ENCODE measurements at places on chromosomes 16 and 17.

GRCh38 chr17:57002904-57003303 is 25.0 kb downstream of the SCPEP1 start:
- DNase-seq = no peak

- no peak for DNase-seq
These were observed 23.6 kb downstream of the C16orf90 start for GRCh38 chr16:3471518-3472176.

DNA sequence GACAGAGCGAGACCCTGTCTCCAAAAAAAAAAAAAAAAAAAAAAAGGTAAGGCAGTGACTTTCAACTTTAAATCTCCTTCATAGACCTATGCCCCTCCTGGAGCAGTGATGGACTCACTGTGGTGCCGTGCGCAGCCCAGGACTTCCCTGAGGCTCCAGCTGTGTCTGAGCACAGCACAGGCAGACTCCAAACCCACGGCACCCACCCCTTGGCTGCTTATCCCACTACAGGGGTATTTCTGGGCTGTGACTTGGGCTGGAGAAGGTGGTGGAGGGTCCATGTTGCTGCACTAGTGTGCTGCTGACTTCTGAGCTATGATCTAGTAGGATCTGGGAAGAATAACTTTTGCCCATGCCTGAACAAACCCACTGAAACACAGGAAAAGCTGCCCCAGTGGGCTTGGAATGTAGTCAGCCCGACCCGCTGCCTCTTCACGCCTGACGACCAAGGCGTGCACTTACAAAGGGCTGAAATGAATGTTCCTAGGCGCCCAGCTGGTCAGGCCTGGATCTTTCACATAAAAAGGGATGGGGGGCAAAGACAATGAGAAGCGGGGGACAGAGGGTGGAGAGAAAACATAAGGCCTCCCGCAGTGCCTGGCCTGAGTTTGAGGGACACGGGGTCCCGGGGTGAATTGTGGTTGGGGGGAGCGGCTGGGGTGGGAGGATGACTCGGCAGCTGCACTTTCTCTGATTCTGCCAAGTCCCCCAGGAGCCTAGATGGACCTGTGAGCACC is 83.0 kb downstream of the IRF8 start:
- DNase-seq = no peak

DNA sequence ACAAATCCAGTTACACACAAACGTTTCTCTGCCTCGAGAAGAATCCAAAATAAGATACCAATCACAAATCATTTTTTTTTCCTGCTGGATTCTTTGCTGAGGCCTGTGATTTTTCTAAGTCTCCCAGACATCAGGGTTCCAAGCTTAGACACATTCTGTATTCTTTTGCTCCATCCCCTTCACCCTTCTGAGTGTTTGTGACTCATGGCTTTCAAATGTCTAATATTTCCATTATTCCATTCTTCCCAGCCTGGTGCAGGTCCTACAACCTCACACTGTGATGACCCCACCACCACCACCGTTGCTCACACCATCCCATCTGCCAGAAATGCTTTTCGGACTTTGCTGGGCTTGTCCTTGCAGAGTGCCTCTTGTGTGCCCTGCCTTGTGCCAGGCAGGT is 480.1 kb downstream of the SOX9 start:
- DNase-seq = no peak

- DNase-seq = no peak
These were observed 25.3 kb upstream of the PRM1 start for GRCh38 chr16:11306381-11306780.

DNA sequence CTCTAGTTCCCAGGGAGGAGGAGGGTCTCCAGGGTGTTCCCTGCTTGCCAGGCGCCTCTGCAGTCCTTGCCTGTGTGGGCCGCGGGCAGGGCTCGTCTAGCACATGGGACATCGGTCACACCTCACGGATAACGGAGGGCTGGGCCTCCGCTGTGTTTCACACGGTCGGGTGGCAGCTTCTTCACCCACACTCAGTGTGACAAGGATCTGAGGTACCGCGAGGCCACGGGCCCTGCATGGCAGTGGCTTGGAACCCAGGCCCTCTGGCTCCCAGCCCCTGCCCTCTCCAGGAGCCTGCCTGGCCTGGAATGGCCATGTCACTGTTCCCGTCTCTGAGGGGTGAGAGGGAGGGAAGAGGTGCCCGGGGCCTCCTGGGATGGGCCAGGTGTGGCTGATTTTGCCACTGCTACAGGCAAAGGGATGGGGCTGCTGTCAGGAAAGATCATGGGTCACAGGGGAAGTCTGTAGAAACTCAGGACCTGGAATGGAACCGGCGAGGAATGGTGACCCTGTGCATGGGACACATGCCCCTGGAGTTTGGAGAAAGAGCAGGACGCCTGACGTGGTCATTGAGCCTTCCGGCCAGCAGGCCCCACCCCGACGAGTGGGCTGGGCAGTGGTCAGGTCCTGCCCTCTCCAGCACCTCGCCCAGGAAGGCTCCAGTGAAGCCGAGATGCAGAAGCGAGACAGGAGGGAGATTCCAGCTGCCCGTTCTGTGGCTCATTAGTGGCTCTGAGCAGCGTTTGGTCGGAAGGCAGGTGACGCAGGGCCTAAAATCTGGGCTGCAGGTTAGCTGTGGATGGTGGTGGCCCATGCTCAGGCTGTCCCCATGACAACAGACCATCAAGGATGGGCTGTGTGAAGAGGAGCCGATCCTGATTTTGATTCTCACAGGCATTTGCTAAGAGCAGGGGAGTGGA is 76.5 kb upstream of the GSE1 start:
- DNase-seq = no peak

DNA sequence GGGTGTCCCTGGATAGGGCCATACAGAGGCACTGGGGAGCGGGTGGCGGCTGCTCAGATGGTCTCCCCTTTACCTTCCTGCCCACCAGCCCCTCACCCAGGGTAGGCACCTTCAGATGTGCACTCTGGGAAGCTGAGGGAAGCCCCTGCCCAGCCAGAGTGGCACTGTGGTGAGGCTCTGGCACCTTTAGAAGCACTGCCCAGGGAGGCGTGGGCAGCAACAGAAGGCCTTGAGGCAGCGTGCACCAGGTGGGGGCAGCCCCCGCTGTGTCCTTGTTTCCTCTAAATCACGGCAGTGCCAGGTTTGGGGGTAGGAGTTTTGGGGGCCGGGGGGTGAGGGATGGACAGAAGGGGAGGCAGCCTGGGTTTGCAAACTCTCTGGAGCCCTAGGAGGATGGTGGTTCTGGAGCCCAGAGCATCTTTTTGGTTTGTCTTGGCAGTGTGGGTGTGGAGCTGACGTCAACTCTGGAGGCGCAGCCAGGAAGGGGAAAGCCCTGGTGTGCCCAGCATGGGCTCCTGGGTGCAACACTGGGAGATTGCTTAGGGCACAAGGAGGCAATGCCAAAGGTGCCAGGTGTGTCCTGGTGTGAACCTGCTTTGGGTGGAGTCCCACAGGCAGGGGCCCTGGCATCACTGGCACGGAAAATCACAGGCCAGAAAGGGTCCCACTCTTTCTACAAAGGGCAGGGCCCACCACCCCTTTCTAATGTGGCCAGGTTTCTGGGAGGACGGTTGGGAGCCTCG is 23.1 kb upstream of the CDC42EP4 start:
- DNase-seq = no peak

DNA sequence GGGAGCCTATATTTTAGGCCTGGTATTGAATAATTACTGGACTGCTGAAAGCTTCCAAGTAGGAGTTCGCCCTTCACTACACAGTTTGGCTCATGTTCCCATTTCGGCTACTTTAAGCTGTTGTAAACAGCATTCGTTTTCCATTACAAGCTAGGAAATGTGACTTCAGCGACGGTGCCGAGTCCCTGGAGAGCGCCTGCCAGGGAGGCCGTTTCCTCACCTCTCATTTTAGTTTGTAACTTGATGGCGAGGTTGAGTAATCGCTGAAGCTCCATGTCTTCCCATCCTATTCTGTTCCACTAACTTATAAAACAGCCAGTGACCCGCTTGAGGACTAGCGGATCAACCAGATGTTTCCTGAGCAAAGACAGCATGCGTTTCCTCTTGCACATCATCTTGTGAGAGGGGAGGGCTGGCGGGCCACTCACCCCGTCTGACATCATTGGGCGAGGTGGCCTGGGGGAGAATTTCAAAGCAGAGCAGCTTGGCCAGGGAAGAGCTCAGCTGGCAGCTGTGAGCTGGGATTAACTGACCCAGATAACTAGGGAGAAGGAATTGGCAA is 32.9 kb downstream of the PCTP start:
- DNase-seq = no peak

DNA sequence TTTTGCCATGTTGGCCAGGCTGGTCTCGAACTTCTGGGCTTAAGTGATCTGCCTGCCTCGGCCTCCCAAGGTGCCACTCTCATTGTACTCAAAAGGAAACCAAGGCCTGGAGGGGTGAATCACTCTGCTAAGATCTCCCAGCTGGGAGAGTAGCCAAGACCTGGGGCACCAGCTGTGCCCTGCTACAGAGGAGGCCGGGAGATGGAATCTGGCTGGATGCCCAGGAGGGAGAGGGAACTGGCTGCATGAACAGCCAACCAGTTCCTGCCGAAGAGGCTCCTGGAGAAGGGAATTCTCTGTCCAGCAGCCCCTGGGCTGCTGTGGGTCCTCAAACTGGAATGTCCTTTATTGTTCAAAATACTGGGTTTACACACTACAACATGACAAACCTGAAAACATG is 238.7 kb upstream of the CIBAR2 start:
- DNase-seq = no peak

DNA sequence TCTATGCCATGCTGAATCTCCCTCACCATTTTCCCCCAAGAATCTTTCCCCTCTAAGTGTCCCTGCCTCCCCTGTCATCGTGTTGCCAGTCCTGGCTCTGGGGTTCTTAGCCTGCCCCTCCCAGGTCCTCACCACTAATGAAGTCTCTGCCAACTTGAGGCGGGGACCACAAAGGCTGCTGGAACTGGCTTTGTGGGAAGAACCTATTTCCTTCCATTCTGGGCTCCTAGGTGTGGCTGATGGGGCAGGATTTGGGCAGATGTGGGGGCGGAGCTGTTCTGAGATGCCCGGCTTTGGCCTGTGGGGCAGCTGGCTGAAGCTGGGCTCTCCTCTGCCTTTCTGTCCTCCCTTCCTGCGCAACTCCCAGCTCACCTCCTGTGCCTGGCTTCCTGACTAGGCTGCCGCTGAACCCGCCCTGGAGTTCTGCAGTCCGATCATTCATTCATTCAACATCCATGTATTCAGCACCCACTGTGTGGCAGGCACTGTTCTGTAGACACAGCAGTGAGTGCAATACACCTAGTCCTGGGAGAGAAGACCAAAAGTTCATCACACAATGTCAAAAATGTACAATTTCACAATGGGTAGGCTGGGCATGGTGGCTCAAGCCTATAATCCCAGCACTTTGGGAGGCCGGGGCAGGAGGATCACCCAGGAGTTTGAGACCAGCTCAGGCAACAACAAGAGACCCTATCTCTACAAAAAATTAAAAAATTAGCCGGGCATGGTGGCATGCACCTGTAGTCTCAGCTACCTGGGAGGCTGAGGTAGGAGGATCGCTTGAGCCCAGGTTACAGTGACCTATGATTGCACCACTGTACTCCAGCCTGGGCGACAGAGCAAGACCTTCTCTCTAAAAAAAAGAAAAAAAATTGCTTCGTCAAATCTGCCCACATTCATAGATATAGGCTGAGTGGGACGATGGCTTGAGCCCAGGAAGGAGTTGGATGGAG is 1.9 kb upstream of the SNN start:
- DNase-seq = no peak

DNA sequence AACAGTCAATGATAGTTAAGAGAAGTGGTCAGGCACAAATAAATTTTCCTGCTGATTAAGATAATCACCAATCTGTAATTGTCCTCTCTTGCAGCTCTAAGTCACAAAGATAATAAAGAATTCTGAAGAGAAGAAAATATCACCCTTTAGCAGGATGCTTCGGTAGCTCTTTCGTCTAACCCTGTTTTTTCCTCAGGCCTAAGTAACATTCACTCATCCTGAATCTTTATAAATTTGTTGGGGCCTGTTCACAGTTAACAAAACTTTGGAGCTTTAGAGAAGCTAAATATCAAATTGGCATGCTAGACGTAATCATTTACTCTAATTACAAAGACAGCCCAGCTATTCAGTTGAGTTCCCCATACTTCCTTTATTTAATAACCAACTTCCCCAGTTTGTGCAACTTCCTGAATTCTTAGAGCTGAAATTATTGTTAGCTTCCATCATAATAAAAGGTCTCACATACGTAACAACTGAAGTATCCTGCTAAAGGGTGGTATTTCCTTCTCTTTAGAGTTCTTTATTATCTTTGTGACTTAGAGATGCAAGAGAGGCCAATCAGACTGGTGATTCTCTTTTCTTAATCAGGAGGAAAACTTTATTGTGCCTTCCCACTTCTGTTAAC is 118.6 kb downstream of the TANGO6 start:
- no peak for DNase-seq

DNA sequence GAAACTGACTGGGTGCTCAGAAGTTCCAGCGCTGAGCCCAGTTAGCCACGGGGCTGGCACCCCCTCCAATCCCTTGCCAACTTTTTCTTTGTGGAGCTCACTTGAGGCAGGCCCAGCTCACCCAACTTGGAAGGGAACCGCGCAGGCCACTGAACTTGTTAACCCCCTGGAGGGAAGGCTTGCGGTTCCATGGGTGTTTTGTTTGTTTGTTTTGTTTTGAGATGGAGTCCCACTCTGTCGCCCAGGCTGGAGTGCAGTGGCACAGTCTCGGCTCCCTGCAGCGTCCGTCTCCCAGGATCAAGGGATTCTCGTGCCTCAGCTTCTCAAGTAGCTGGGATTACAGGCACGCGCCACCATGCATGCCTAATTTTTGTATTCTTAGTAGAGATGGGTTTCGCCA is 34.1 kb upstream of the NDRG4 start:
- DNase-seq = no peak
